Suprapubic skin (tissue), 4 donors: ENCODE measurements at places on chromosomes 3 and 15.

DNA sequence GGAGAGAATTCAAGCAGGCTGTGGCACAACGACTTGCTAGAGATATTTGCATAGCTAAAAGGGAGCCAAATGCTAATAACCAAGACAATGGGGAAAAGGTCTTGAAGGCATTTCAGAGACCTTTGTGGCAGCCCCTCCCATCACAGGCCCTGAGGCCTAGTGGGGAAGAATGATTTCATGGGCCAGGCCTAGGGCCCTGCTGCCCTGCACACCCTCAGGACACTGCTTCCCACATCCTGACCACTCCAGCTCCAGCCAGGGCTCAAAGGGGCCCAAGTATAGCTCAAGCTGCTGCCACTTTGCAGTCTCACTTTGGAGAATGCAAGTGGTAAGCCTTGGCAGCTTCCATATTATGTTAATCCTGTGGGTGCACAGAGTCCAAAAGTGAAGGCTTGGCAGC is 21.5 kb upstream of the PTPN23 start:
- no peak for DNase-seq

DNA sequence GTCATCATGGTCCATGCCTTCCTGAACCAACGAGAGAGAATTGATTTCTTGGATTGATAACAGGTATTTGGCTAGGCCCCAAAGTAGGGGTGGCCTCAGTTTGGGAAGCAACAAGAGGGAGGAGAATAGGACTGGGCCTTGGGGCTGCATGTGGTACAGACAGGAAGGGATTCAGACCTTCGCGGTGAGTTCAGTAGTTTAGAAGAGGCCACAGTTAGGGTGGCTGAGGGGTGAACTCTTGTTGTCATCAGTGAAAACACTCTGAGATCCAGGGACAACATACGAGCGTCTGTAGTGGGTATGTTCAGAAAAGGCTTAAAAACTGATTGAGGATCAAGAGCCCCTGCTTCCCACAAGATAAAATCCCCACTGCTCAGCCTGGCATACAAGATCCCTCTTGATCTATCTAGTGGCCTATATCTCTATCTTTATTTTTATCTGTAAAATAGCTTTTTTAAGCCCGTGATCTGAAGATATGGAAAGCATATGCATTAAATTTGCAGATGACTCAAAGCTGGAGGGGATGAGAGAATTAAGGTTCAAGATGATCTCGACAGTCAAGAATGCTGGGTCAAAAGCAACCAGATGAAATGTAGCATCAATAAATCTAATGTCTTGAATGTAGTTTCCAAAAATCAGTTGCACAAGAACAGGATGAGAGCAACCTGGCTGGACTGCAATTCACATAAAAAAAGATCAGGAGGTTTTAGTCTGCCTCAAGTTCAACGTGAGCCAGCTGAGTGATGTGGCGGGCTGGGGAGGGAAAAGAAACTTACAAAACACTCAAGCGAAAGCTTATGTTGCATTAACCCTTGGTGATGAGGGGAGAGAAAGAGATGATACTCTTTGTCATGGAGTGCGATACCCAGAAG is 221.1 kb upstream of the TLE3 start:
- DNase-seq: peak; percentile 79

GRCh38 chr3:129613367-129613740 is 6.9 kb upstream of the PLXND1 start:
- DNase-seq: no peak

GRCh38 chr3:15805756-15806266 is 8.0 kb upstream of the ANKRD28 start:
- DNase-seq: no peak

- no peak for DNase-seq
Measured at GRCh38 chr3:12656850-12657249, 7.1 kb downstream of the RAF1 start.

DNA sequence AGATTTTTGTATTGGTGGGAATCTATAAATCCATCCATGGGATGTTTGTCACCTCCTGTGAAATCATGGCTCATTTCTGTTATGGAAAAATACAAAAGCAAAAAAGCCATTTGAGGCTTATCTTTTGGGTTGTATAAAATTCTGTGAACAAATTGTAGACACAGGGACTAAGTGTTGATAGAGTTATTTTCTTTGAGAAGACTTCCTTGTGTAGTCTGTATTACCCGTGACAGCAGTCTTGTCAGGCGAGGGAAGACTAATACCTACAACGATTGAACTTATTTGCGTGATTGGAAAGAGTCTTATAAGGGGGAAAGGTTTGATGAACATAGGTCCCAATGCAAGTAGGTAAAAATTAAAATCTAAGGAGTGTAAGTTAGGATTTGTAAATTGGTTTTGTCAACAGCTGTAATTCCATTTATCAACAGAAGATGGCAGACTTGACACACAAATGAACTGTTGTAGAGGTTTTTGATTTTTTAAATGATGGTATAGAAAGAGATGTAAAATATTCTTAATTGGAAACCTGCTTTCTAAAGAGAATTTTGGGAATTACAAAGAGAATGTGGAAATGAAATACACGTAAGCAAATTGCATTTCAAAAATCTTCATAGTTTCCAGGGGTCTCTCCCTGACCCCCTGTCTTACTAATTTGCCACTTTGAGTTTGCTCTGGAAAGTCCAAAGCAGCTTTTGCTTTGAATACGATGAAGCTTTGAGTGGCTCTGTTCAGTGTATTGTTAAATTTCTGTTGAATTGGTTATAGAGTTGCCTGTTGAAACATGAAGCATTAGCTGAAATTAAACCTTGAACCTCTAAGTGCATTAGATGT is 33.2 kb downstream of the SLC25A26 start:
- no peak for DNase-seq

DNA sequence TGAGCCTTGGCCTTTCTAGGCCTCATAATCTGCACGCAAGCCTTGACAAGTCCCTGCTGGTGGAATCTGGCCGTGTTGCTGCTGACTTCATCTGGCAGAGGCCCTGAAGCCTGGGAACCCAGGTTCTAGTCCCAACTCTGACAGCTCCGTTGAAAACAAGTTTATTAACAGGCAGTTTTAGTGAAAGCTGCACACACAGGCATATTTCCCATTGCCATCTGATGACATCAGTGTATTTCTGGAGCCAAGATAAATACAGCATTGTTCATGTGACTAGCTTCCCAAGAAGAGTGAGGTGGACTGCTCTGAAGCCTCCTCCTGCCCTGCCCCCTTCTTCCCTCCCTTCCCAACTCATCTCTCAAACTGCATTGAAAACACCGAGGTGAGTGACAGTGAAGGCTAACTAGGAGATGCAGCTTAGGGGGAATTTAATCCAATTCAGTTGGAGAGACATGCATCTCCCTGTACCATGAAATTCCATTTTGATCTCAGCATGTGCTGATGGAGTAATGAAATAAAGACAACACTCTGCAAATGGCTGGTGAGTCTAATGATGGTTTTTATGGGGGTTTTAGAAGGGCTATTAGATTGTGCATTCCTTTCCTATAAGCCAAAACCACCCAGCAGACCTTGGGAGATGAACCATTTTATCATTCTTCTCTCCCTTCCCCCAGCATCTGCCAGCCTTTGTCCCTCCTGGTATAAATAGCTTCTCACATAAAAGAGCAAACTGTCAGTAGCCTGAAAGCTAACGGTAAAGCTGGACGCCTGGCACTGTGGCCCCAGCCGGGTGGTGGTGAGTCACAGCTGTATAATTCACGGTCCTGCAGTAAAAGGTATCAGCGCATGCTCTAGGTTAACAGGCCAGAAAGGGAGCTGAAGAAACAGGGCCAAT is 38.0 kb downstream of the PRICKLE2 start:
- DNase-seq: no peak

DNA sequence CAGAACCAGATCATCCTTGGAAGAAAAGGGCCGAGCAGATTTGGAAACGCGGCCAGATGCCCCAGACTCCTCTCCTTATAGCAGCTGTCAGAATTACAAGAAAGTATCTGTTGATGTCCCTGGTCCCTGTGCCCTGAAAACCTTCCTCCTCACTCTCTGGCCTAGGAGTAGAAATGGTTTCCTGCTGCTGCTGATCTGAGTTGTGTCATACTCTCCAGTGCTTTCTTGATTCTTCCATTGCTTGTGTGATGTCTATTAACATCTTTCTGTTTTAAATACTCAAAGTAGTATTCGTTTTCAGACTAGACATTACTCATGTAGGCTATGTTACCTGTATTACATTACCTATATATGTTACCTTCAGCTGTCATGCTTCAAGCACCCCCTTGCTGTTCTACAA is 26.8 kb upstream of the HERC1 start:
- no peak for DNase-seq

- DNase-seq: no peak
Measured at GRCh38 chr15:51051776-51052175, 42.9 kb downstream of the TNFAIP8L3 start.

DNA sequence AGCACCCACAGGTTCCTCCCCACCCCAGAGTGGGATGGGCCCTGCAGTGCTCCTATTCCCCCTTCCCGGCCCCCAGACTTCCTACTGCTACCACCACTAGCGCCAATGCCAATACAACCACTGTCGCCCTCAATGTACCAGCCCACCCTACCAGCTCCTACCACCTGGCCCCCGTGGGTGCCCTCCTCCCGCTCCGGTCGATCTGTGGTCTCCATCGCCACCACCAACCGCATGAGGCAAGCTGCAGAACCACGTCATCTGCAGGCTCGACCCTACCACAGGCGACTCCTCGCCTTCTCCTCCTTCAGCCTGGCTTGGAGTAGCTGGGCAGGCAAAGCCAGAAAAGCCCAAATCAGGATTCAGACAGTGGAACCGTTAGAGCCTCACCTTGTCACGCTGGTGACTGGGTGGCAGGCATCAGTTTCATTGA is 179.3 kb downstream of the POTEB3 start:
- DNase-seq: peak; percentile 55

DNA sequence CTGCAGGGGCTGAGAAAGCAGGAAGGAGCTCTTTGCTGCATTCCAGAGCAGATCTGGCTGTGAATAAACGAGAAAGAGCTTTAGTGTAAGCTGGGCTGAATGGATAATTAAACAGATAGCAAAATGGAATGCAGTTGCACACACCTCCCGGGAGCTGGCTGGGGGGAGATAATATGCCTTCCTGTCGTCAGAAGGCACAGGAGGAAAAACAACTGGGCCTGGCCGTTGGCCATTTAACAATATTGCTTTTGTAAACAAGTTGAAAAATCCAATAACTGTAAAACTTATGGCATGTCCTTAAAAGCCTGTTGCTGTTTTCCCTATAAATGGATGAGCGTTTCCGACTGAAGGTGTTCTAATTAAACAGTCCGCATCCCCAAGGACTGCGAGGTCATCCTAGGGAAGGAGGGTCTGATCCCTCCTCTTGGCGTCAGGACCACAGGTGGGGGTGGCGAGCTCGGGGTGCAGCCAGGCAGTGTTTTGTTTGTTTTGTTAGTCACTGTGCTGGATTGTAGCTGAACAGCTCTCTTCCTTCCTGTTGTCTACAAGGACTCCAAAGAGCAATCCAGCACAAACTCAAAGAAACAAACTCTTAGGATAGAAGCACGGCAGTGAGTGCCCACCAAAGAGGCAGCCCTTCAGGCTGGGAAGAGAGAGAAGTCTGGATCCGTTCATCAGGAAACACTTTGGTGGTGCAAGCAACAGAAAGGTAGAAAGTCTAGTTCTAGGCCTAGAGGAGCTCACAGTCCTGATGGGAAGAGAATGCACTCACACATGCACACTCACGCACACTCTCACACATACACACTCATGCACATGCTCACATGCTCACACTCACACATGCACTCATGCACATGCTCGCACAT is 133.4 kb upstream of the SMAD3 start:
- peak; percentile 67 for DNase-seq
